BJ (cell line): ENCODE measurements at places on chromosomes 5 and 9.
A peak's percentile ranks its signal among the peaks of the same experiment; 100 is the strongest.

DNA sequence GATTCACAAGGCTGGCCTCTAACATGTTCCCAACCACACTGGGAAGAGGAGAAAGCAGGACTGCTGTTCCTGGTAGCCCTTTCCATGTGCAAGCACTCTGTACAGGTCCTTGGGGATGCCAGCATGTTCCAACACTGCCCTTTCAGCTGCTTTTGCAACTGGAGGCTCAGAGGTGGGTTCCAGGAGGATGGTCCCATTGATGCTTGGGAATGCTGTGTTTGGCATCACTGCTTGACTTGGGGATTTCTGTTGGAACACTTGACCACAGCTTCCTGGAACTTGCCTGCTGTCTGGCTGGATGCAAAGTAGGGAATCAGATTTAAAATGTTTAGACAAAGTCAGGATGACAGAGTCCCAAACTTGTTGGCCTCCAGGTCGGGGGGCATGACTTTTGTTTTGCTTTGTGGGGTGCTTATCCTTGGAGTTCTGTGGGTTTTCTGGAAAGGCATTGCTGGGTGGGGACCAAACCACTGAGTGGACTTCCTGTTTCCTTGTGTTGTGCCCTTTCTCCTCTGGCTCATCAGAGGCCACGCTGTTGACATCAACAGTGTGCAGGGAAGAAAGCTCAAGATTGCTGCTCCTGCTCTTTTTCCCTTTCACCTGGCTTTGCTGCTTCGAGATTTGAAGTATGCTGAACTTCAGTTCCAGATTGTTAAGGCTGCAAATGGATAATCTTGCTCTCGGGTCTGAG lies 148.5 kb upstream of the RPS23 start:
- no peak for DNase-seq

GRCh38 chr9:15018096-15018637 lies 107.9 kb upstream of the FREM1 start:
- DNase-seq = no peak

- DNase-seq = no peak
Measured at GRCh38 chr5:43702815-43703214, 99.8 kb downstream of the NNT start.

DNA sequence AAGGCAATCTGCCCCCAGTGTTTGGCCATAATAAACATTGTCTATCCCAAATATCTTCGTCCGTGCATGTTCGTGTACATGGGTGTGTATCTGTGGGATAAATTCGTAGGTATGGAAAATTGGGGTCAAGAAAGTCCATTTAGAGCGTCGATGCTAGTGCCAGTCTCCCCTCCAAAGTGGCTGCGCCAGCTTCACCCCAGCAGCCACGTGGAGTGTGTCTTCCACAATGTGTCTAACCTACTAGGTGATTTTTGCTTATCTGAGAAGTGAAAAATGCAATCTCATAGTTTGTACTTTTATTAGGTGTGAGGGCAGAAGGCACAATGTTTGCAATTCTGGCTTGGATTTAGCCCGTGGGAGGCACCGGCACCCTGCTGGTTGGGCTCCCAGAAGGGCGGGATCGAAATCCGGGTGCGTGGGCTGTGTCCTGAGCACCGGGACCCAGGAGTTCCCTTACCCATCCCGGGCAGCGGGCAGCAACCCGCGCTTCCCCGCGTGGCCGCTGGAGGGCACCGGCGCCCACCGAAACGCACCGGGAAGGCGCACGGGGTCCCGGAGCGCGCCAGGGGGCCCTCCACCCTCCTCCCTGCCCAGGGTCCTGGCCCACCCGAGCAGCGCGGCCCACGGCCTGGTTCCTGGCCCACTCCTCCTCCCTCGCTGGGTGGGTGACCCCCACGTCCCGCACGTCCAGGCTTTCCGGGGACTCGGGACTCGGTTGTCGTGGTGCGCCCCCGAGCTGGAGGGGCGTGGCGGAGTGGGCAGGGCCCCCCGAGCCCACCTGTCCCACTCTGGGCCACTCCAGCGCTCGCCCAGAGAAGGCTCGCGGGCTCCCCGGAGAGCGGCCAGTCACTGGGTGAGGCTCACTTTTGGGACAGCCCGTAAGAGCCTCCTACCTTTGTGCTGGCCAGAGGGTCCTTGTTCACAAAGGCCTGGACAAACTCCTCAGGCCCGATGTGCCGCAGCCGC lies 55.4 kb upstream of the RNF130 start:
- DNase-seq = no peak

DNA sequence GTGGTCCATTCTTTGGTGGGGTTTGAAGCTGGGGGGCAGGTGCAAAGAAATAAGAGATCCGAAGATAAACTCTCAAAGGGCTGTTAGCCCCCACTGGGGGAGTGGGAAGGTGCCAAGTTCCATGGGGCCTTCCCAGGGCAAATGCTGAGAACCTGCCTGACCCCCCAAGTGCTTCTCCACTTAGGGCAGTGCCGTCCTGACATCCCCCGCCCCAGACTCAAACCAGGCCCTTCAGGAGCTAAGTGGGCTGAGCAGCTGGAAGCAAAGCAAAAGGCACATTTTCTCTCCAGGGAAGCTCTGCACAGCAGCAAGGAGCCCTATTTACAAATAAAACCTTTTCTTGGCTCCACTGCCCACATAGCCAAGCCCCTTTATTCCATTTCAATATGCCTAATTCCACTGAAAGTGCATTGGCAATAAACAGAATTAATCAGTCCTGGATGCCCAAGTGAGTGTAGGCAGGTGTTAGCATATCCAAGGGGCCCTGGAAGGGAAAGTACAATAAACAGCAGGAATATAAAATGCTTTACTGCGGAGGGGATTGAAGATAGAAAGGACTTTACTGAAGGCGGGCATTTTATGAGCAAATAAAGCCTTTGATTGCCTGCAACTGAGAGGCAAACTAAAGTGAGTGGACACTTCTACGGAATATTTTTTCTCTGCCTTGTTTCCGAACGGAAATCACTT lies 44.6 kb downstream of the WHRN start:
- DNase-seq = no peak

DNA sequence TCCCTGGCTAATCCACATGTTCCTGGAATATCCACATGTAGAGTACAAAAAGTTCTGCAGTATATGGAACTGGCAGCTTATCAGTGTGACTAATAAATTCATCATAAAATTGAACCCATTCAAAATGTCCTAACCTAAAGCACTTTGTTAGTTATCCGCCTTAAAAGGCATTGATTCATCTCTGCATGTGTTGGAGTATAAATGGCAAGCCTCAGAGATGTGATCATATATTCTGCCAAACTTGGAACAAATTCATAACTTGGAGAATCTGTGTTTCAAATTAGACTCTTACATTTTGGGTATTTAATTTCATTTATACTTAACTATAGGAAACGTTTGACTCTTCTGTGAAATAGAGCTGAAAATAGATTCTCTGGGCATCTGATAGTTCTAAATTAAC lies 25.2 kb upstream of the NREP start:
- no peak for DNase-seq

GRCh38 chr9:33867747-33868439 lies 50.9 kb downstream of the UBE2R2 start:
- peak; percentile 36 for DNase-seq

DNA sequence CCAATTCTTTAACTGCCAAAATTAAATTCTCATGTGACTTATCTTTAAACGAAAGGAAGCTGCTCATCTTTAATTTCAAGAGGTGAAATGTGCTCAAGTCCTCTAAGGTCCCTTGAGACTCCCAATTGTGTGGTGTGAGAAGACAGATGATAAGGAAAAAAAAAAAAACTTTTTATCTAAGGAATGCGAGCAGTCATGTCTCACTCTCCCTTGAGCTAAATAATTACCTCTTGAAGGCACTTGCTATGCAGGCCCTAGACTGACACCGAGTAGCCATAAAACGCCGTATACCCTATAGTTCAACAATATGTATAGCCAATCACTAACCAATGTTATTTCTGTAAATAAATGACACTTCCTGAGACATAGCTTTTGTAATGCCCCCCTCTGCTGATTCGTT lies 1.5 kb upstream of the DTWD2 start:
- DNase-seq = no peak

DNA sequence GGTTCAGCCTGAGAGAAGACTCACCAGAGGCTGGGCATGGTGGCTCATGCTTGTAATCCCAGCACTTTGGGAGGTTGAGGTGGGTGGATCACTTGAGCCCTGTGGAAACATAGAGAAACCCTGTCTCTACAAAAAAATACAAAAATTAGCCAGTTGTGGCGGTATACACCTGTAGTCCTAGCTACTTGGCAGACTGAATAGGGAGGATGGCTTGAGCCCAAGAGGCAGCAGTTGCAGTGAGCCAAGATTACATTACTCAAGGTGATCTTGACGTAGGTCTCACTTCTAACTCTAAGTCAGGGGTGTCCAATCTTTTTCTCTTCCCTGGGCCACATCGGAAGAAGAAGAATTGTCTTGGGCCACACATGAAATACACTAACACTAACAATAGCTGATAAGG lies 16.2 kb upstream of the ATP6V1G1 start:
- no peak for DNase-seq

DNA sequence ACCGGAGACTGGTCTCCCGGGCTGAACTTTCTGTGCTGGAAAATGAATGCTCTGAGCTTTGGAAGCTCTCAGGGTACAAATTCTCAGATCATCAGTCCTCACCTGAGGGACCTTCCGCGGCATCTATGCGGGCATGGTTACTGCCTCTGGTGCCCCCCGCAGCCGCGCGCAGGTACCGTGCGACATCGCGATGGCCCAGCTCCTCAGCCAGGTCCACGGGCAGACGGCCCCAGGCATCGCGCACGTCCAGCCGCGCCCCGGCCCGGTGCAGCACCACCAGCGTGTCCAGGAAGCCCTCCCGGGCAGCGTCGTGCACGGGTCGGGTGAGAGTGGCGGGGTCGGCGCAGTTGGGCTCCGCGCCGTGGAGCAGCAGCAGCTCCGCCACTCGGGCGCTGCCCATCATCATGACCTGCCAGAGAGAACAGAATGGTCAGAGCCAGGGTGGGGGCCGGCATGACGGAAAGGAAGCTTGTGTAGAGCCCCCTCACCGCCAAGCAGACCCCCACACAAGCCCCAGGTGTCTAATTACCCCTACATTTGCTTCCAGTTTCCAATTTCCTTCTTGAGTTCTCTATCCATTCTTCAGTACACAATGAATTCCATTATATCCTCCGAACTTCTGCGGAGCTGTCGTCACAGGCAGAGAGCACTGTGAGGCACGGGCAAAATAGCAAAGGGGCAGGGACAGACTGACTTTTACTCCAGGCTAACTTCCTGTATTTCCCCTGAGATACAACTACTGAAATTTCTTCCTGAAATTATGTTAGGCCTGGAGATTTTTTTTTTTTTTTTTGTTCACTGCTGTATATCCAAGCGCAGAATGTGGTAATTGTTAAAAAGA lies 23.2 kb downstream of the CDKN2A start:
- no peak for DNase-seq

GRCh38 chr5:133274597-133274935 lies 222.8 kb downstream of the HSPA4 start:
- no peak for DNase-seq

DNA sequence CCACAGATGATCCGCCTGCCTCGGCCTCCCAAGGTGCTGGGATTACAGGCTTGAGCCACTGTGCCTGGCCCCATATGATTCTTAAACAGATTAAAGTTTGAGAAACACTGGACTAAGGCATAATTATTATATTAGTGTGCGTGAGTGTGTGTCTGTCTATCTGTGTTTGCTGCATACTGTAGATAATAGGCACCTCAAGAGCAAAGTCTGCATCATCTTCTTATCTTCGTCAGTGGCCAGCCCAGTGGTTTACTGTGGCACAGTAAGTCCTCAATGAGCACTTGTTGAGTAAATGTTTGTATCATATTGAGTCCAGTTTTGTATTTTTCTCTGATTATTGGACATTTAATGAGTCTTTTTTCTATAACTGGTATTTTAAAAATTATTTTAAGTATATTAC lies 81.7 kb downstream of the ITGA1 start:
- no peak for DNase-seq

DNA sequence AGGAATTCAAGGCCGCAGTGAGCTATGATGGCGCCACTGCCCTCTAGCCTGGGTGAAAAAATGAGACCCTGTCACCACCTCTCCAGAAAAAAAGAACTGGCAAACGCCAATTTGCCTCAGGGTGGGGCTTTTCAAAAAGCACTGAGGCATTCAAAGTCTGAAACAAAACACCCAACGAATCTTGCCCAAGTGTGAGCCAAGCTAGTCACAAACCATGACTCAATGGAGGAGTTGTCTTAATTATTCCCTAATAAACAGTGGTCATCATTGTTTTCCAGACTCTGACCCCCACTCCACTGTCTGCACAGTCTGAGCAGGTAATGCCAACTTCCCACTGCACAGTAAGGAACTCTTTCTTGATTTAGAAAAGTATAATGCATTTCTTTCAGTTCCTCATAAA lies 16.8 kb downstream of the FRMD3 start:
- DNase-seq = no peak

DNA sequence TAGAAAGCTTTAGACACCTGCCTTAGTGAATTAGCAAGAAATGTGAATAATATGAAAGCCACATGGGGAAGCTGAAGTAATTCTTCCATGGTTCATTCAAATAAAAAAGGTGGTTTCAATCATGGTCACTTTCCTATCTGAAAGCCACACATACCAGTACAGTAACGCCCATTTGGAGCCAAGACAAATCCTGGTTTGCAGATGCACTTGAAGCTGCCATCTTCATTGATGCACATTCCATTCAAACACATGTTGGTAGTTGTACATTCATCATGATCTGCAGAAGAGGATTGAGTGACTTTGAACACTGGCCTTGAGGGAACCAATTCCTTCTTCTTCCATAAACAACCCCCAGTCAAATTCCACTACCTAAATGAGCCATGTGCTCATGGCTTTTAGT lies 161.5 kb downstream of the FBN2 start:
- DNase-seq = no peak

- DNase-seq = peak; percentile 34
Measured at GRCh38 chr9:87599901-87600610, 102.4 kb downstream of the DAPK1 start.

- no peak for DNase-seq
Measured at GRCh38 chr5:96278981-96279380, 154.1 kb downstream of the PCSK1 start.

DNA sequence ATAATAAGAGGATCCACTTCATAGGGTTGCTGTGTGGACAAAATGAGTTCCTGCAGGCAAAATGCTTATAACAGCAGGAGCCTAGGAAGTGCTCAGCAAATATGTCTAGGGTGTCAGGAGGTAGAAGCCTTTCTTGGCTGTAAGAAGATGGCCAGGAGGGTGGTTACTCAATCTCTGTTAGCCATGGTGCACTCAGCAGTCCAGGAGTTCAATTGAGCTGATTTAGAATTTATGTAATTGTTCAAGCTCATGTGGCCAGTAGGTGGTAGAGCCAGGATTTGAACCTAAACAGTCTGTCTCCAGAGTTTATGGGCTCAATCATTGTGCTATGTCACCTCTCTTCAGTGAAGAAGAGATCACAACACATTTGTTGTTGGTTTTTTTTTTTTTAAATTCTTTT lies 381.2 kb downstream of the KIF4B start:
- DNase-seq = no peak
